ENCODE measurements at places on chromosomes 1 and 21. TPM values are rescaled to one million over a fixed set of nuclear protein-coding genes. Genes with fewer than 3 reads are reported as not detected.

DNA sequence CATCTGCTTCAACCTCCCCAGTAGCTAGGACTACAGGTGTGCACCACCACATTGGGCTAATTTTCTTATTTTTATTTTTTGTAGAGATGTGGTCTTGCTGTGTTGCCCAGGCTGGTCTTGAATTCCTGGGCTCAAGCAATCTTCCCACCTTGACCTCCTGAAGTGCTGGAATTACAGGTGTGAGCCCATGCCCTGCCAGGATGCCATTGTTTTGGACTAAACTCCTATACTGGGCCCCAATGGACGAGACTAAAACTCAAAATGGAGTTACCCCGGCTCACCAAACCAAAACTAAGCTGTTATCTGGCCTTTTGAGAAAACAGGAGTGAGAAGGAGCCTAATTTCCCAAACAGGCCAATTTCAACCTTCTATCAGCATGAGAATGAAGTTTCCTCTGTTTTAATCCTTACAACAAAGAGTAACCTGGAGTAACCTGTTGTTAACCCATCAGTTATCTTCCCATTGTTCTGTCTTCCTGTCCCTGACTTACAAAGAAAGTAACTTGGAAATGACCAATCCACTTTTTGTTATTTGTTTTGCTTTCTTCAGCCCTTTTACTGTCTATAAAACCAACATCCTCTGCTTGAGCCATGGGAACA is 29.6 kb downstream of the DMRTA2 start:
- no peak for DNase-seq

TMEM234 gene
- polyA plus RNA-seq = 14.3 TPM

DNA sequence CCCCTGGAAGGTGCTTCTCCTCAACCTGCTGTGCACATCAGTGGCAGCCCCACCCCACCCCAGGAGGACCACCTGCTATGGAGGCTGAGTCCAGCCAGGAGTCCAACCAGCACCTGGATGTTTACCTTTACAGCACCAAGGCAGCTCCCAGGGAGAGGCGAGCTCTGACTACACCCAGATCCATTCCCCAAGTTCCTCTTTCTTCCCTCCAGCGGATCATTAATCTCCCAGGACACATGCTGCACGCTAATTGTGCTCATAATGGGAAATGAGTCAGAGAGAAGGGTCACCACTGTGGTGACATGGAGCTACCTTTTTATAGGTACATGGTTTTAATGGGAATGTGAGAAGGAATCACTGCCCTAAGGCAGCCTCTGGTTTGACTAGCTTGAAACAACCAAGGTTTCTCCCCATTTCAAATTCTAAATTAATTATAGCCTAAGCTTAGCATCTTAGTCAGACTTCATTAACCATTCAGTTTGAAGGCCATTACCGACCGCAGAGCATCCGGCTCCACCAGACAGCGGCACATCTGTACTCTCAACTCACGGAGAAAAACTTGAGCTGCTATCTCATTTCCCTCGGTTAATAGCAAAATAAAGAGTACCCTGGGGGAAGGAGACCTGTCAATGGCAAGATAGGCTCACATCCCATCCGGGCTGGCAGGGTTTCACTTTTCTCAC is 173.1 kb upstream of the GALNT2 start:
- DNase-seq = no peak

GRCh38 chr1:172224871-172225270 is 195.6 kb upstream of the C1orf105 start:
- no peak for DNase-seq

AMY1C gene
- polyA plus RNA-seq = not detected

DNA sequence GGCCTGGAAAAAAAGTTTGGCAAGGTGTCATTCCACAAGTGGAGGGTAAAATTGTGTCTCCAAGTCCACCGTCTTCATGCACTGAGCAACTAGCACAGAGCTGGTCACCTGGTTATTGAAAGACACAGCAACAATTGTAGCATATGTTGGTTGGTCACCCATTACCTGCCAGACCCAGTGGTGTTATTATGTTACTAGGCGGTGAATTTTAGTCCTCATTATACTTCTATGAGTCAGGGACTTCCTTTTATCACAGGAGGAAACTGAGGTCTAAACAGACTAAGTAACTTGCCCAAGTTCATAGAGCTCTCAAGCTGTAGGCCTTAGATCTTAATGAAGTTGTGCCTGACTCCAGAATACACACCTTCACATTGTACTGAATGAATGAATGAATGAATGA is 94.9 kb upstream of the VANGL1 start:
- DNase-seq = no peak

- no peak for DNase-seq
Observed at GRCh38 chr1:204169858-204170257, 3.7 kb upstream of the REN start.

DNA sequence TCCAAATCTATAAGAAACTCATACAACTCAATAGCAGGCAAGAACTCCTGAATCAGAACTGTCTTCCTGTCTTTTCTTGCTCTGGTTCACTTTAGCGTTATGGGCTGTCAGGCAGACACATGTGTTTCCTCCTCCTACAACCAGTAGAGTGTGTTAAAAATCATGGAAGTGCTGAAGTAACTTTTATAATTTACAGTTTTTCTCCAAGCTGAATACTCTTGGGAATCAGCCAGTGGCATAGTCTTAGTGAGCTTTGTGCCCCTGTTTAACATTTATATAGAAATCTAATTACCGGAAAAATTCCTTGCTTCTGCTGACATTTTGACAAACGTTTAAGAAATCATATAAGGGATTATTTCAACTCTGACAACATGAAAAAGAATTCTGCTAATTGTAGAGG is 113.1 kb upstream of the RGS18 start:
- DNase-seq = no peak

All from stomach (tissue), 19 donors.